Right kidney (tissue), 9 donors: ENCODE measurements at places on chromosomes 5 and 9.

DNA sequence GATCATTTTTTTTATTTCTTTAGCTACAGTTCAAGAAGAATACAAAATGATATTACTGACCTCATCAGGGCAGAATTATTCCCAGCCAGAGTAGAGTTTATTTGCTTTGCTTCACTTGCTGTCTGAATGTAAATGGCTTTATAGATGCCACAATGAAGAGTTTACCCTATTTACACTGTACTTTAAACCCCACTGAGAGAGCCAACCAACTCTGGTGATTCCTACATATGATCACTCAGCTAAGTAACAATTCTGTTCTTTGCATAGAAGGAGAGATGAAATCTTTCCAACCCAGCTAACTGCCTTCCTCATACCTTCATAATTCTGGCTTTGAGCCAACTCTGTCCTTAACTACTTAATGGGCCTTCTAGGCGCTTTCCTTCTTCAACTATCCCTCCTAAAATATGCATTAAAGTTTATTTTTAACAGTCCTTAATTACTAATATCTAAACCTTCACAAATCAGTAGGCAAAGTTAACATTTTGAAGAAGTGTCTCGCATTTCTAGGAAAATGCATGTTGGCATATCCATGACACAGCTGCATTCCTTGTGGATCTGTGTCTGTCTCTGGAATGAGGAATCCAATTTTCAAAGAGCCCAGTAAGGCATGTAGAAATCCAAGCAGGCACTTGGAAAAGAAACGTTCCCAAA, 284.8 kb upstream of the GRAMD2B start:
- DNase-seq: peak; percentile 35

GRCh38 chr5:103569313-103570060, 6.9 kb upstream of the NUDT12 start:
- no peak for DNase-seq

DNA sequence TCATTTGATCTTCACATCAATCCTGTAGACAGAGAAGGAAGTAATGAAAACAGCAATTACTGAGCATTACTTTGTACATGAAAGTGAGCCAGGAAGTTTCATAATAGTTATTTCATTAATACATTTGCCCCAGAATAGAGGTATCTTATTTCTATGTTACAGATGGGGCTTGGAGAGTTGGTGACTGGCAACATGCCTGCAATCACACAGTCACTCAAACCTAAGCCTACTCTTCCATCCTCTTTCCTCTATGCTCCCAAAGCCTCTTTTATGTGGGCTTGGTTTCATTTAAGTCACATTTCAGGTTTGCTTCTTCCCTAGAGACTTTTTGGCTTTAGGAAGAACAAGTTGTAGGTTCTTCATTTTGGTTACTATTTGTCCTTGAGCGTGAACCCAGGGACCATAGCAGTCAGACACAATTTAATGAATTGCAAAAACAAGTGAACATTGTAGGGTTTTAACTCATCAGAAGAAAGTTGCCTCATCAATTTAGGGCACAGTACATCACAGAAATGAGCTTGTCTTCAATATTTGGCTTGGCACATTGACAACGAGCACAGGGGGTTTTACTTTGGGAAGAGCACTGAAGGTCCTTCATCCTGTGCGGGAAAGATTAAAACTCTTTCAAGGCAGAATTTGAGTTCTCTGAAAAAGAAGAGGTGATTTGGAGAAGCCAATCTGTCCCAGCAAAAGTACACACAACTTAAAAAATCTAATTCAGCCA, 381.1 kb downstream of the TMEM38B start:
- DNase-seq: no peak

DNA sequence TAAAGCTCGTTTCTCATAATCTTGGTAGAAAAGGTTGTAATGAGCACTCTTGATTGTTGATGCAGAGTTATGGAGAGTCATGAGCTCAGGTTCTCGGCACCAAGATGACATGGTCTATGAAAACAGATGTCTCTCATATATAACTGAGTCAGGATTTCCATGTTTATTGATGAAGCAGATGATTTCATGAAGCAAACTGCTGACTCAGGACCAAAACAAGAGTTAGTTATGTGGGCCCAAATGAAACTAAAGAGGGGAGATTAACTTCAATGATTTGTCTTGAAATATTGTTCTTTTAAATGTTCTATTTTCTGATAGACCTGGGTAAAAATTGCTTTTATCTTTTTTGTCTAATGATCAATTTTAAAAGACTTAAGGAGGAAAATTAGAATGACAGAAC, 258.6 kb upstream of the CTNND2 start:
- no peak for DNase-seq

GRCh38 chr5:103573411-103573810, 10.8 kb upstream of the NUDT12 start:
- no peak for DNase-seq
